NAMALWA (cell line): ENCODE measurements at places on chromosomes 11 and 22.
A peak's percentile ranks its signal among the peaks of the same experiment; 100 is the strongest.

DNA sequence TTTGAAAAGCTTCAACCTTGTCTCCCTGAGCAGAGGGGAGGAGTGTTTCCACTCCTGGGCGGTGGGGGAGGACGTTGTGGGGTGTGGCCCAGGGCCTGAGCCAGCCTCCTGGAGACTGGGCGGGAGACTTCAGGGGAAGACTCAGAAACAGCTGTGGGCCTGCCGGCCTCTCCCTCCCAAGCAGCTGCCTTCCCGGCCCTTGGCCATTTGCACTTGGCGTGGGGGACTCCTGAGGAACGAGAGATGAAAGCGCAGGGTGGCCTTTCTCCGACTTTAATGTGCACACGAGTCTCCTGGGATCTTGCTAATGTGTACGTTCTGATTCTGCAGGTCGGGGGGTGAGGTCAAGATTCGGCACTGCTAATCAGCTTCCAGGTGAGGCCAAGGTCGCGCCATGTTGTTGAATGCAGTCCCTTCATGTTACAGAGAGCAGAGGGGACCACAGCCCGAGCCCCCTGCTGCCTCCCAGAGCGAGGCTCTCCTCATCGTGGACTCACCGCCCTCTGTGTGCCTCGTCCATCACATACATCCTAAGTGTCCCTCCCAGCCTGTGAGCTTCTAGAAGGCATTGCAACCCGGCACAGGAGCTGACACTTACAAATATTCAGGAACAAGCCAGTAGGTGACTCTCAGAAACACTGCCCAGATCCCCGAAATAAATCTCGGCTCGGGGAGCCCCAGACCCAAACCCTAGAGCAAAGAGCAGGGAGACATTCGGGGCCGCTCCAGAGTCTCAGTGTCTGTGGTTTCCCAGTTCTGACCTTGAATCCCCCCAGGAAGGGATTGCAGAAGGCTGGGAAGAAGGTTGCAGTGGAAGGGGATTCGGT lies 7.7 kb downstream of the LIF start:
- DNase-seq: no peak

DNA sequence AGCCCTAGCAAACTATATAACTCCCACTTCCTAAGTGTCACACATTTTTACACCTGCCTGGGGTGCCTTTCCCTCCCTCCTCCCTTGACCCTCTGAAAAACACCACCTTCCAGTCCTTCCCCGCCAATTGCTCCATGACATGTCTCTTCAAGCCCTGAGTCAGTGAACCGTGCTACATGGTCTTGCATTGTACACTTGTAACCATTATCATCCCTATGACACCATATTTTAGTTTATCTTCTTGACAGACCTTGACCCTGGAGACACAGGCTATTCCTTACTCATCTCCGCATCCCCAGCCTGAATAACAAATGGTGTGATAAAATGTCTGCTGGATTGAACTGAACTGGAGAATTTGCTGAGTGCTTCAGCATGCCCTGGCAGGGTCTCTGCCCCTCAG lies 36.9 kb downstream of the TNKS1BP1 start:
- DNase-seq: no peak

DNA sequence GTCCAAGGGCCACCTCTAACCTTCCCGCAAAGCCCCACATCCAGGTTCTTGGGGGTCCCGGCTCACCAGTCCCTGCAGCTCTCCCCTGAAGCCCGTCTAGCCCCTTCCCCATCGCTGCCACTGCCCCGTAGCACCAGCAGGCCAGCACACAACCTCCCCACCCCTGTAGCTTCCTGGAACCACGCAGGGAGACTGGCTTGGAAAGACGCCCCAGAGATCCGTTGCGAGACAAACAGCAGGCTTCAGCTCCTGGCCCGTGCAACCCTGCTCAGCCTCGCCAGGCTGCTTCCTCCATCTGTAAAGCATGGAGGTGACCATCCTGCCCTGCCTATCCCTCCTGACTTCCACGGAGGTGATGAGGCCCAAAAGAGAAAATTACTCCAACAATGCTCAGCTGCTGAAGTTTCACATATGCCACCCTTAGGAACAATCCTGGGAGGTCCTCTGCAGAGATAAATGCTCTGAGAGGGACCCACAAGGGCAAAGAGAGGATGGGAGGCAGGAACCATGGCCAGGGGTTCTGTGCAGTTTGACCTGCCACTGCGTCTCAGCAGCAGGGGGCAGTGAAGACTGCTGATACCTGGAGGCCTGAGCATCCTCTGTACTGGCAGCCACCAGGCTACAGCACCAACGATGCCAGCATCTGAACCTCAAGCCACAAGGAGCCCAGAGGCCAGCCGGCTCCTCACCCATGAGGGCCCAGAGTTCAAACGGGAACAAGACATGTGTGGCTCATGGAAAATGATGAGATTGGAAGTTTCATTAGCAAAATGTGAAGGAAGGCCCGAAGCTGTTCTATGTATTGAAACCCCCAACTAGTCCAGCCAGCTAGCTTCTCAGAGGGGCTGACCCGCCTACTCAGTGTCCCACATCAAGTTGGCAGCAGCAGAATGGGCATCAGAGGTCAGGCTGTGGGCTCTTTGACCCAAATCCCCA lies 16.1 kb downstream of the DGCR2 start:
- peak; percentile 39 for DNase-seq

- no peak for DNase-seq
Observed at GRCh38 chr11:111694851-111695250, 71.3 kb downstream of the PPP2R1B start.

DNA sequence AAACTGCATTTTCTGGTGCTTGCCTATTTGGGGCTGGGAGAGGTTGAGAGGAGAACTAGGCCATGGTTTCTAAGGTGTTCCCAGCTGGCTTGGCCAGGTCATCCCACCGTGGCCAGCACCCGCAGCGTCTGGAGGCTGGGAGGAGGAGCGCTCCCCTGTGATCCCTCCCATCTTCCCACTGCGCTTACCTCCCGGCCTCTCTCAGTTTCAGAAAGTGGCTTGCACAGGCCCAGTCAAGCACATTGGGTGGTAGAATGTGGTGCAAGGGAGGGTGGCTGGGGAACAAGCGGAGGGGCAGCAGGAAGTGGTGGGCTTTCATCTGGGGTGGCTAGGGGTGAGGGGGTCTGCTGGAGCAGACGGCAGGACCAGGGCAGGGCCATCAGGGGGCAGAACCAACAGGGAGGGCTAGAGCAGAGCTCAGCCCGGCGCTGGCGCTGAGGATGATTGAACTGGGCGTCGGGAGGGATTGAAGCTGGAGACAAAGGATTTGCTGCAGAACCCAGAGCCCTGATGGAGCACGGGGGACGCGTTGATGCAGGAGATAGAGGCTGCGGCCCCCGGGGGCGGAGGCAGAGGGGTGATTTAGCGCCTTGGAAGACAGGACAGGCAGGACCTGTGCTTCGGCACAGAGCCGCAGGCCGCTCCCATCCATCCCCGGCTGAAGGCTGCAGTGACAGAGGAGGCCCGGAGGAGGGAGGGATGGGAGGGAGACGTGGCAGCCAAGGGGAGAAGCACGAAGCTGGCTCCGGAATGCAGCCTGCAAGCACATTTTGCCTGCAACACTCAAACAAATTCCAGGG lies 76.0 kb downstream of the TRIM29 start:
- no peak for DNase-seq

DNA sequence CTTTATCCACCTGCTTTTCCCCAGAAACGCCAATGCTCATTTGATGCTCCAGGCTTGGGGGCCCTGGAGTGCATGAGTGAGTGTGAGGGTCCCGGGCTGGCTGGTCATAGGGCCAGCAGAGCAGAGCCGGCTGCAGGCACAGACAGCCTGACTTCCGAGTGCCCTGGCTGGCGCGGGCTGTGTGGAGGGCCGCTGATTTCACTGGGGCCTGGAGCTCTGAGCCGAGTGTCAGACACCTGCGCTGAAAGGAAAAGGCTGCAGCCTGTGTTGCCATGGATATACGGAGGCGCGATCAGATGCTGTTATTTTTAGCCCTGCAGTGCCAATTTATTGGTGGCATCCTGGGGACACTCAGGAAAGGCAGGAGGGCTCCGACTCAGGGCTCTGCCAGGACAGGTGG lies 87.6 kb downstream of the ST3GAL4 start:
- no peak for DNase-seq
